CD8-positive, alpha-beta memory T cell (primary cell): ENCODE measurements at places on chromosomes 2 and 18. TPM values are rescaled to one million over a fixed set of nuclear protein-coding genes. Genes with fewer than 3 reads are reported as not detected.

DNA sequence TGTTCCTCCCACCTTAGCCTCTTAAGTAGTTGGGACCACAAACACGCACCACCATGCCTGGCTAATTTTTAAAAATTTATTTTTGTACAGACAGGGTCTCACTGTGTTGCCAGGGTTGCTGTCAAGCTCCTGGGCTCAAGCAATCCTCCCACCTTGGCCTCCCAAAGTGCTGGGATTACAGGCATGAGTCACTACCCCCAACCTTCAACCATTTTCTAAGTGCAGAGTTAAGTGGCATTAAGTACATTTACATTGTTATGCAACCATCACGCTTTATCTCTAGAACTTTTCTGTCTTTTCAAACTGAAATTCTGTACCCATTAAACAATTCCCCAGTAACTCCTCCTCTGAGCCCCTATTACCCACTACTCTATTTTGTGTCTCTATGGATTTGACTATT is 45.9 kb upstream of the AFF3 start:
- DNase-seq = no peak
- H3K27ac ChIP-seq = no peak overlapping the region
- no peaks in the 10 kb centered on the region for H3K4me1 ChIP-seq

DNA sequence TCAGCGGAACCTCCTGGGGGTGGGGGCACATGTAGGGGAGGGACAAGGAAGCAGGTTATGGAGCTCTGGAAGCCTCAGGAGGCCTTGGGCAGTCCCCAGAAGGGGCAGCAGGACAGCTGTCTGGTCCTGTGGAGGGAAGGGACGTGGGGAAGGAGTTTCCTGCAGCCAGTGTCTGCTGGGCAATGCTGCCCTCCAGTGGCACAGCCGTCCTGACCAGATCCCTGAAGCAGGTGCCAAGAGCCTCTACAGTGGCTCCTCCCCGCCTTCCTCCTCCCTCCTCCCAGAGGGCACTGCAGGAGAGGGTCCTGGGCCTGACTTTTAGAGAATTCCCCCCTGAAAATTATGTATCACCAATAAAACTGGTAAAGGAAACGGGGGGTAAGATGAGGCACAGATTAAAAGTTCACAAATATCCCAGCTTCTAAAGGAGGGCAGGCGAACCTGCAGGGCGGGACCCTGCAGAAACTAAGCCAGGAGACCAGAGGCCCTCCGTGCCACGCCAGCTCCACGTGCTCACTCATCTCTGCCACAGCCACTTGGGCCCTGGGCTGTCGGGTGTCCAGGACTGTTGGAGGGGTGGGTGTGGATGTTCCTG is 258.5 kb downstream of the TWIST2 start:
- DNase-seq = no peak
- H3K4me3 ChIP-seq = no peak overlapping the region
- H3K36me3 ChIP-seq = peaks cover 15% of the 10 kb centered on the region
- H3K4me1 ChIP-seq = no peaks in the 10 kb centered on the region

DNA sequence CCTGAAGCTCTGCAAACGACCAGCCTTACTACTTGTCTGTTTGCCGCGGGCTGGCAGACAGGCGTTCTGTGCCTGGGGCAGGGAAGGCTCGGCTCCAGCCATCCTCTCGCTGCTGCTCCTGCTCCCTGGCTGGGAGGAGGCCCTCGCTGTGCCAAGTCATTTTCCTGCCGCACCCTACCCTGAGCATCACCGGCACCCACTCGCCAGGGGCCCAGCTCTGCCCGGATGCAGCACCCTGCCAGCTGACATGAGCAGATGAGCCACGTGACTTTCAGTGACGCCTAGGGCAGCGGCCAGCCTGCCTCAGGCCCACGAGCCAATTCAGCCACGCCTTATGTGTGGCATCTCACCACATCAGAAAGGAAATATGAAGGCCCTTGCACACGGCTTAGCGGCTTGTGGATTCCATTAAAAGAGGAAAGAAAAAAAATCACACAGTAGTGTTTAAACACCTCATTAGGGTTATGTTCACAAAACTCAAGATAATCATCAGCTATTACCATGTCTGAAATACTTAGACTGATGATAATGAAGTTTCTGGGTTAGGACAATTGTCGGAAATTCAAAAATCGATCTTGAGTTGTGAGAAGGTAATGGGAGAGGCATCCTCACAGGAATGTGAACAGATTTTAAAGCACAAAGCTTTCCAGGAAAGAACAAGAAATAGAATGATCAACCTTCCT is 250.5 kb downstream of the TWIST2 start:
- H3K27me3 ChIP-seq = no peaks in the 10 kb centered on the region
- DNase-seq = no peak
- no peak overlapping the region for H3K4me3 ChIP-seq
- H3K36me3 ChIP-seq = peaks cover 10% of the 10 kb centered on the region
- no peak overlapping the region for H3K27ac ChIP-seq
- no peaks in the 10 kb centered on the region for H3K4me1 ChIP-seq

- no peaks in the 10 kb centered on the region for H3K27me3 ChIP-seq
- no peaks in the 10 kb centered on the region for H3K4me1 ChIP-seq
These were observed 399.2 kb downstream of the CPS1 start for GRCh38 chr2:210955591-210955990.

DNA sequence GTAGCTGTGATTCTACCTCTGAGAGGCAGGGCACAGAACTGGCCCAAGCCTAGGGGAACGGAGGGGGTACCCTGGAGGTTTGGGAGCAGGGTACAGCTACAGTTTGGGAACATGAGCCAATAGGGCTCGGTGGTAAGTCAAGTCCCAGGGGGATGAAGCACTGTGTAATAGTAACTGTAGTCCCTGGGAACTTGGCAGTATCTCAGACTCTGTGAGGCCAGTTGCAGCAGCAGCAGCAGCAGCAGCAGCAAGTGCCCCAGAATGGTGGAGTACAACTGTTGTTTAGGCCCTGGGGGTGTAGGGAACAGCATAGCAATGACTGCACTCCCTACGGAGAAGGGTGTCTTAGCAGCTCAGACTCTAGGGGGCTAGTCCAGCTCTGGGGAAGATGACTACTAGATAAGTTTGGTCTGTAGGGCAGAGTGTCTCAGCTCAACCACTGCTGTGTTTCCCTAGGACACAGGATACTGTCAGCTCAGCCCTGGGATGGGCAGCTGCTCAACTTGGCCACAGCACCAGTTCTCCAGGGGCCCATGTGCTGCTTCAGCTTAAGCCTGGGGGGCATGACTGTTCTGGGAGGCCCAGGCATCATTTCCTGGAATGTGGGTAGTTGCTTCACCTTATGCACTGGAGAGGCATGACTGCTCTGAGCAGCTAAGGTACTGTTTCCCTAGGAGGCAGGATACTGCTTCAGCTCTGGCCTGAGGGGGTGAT is 20.5 kb downstream of the CARF start:
- DNase-seq = no peak
- no peak overlapping the region for H3K27ac ChIP-seq
- H3K27me3 ChIP-seq = no peaks in the 10 kb centered on the region
- no peaks in the 10 kb centered on the region for H3K36me3 ChIP-seq
- no peak overlapping the region for H3K4me3 ChIP-seq

DNA sequence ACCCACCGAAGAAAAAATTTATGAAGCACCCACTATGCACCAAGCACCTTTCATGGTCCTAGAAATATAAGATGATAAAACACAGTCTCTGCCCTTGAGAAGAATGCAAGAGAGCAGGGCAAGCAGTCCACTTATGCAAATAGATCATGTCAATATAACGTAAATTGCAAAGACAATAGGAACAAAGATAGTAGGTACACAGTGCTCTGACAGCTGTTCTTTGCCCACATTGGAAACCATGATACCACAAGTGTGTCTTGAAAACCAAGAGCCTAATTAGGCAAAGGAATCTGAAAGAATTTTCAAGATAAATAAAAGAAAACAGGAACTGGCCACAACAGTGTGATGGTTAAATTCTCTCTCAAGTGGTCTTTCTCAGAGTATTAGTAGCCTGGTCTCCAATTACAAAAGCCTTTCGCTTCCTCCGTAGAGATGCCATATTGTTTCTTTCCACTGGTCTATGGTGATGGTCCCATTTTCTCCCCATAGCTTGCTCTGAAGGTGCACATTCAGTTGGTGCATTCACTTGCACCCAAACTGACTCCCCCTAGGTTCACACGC is 108.5 kb downstream of the VWC2L start:
- H3K4me3 ChIP-seq = no peak overlapping the region
- H3K27me3 ChIP-seq = no peaks in the 10 kb centered on the region
- no peak overlapping the region for H3K27ac ChIP-seq
- no peak for DNase-seq
- H3K4me1 ChIP-seq = no peaks in the 10 kb centered on the region

GRCh38 chr2:44087714-44088092 is 81.0 kb upstream of the PPM1B start:
- H3K4me1 ChIP-seq = peaks cover 5% of the 10 kb centered on the region
- no peak for DNase-seq
- H3K36me3 ChIP-seq = no peaks in the 10 kb centered on the region
- H3K4me3 ChIP-seq = peak overlapping the region; percentile 52
- no peak overlapping the region for H3K27ac ChIP-seq

- H3K27ac ChIP-seq = no peak overlapping the region
- H3K36me3 ChIP-seq = peaks cover 38% of the 10 kb centered on the region
- no peaks in the 10 kb centered on the region for H3K27me3 ChIP-seq
- no peak for DNase-seq
These were observed 60.9 kb upstream of the TFCP2L1 start for GRCh38 chr2:121345887-121346286.

DNA sequence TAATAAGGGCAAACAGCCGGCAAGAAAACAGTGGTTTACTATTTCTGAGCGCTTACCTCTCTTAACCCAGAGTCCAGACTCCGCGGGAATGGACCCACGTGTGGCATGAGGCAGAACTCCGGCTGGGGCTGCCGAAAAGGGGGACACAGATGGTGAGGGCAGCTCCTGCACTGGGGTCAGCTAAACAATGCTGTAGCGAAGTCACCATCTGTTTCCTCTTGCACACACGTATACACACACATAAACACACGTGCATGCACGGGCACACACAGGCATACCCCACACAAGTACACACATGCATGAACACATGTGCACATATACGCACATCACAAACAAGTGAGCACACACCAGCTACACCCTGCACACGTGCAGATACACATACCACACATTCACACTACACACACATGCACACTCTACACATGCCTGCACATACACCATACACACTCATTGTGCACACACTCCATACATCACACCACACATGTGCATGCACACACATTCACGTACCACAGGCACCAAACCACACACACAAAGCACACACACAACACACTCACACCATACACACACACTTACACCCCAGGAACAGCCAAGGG is 105.9 kb upstream of the ID2 start:
- no peaks in the 10 kb centered on the region for H3K36me3 ChIP-seq
- no peak overlapping the region for H3K27ac ChIP-seq
- peaks cover 28% of the 10 kb centered on the region for H3K4me1 ChIP-seq
- peak overlapping the region; percentile 11 for H3K4me3 ChIP-seq
- no peak for DNase-seq
- H3K27me3 ChIP-seq = no peaks in the 10 kb centered on the region

DNA sequence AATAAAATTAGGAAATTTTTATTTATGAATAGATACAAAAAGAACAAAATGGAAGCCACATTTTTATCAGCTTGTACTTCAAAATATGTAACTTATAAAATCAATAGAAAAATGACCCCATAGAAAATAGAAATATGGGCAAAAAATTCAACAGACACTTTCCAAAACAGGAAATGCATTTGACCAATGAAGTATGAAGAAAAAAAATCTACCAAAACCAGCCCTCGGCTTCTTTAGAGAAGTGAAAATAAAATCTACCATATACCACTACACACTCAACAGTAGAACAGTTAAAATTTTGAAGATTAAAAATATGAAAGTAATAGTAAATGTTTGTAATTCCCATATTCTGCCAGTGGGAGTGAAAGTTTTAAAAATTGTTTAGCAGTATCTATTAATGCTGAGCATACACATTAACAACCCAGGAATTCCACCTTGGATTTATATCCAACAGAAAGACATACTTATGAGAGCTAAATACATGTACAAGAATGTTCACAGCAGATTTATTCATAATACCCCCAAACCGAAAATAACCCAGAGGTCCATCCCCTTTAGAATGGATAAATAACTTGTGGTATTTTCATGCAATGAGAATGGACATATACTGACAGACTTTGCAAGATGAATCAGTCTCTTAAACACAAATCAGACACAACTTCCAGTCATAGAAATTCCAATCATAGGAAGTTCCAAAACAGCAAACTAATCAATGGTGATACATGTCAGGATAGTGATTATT is 318.0 kb downstream of the FIGN start:
- no peaks in the 10 kb centered on the region for H3K27me3 ChIP-seq
- no peak overlapping the region for H3K4me3 ChIP-seq
- no peaks in the 10 kb centered on the region for H3K36me3 ChIP-seq
- no peak overlapping the region for H3K27ac ChIP-seq
- no peaks in the 10 kb centered on the region for H3K4me1 ChIP-seq
- no peak for DNase-seq

DNA sequence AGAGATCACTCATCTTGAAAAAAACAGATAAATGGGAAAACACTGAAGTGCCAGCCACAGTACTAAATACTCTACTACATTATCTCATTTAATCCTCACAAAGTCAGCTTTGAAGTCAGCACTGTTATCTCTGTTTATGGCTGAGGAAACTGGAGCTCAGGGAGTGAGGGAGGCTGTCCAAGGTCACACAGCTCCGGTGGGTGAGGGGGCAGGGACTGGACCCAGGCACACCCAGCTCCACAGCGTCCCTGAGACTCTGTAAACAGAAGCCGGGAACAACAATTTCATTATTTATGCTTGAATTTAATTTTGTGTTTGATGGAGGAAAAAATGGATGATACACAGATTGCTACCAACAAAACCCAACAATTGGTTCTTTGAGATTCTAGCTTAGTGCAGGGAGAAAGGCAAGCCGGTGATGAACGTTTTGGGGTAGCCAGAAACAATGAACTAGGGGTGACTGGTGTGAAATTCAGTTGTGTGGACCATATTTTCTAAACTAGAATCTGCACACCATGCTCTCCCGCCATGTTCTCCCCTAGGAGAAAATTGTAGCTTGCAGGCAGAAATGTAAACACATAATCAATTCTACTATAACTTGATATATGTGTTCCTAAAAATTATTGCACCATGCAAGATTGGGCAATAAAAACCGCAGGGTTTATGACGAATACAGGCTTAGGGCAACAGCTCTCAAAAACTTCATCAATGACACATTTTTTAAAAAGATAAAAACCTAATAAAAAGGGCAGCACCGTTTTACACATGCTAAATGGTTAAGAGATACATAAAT is at the start of gene GREB1:
Gene GREB1 (plus strand): TSS at position 768 of the 793 bp plus-strand sequence. CDS start 22,570 bp downstream, outside the sequence.
- no peak within 1 kb of the TSS for H3K27ac ChIP-seq
- H3K4me1 ChIP-seq = no peaks in the 10 kb centered on the region
- no peaks in the 10 kb centered on the region for H3K27me3 ChIP-seq
- no peak for DNase-seq
- H3K4me3 ChIP-seq = no peak within 1 kb of the TSS

GRCh38 chr2:8678731-8679566 is 2.9 kb upstream of the ID2 start:
- H3K27ac ChIP-seq = peak overlapping the region; percentile 82
- H3K27me3 ChIP-seq = peaks cover 12% of the 10 kb centered on the region
- no peaks in the 10 kb centered on the region for H3K36me3 ChIP-seq
- DNase-seq = peak; percentile 82
- H3K4me1 ChIP-seq = peaks cover 36% of the 10 kb centered on the region
- peak overlapping the region; percentile 20 for H3K4me3 ChIP-seq

- no peak overlapping the region for H3K27ac ChIP-seq
- H3K36me3 ChIP-seq = peaks cover 4% of the 10 kb centered on the region
- no peak for DNase-seq
- no peaks in the 10 kb centered on the region for H3K27me3 ChIP-seq
- H3K4me1 ChIP-seq = peaks cover 38% of the 10 kb centered on the region
These were observed 2.6 kb downstream of the CLIP4 start for GRCh38 chr2:29117636-29118303.

The FLACC1 gene
- 2.5 TPM for total RNA-seq

The DOCK10 gene
- total RNA-seq = 138 TPM

The CSRNP3 gene
- not detected for total RNA-seq

The ABCG8 gene
- total RNA-seq = not detected

The REG3A gene
- not detected for total RNA-seq

The TMEM178A gene
- total RNA-seq = not detected
